ENCODE measurements at places on chromosomes 4 and X. TPM values are rescaled to one million over a fixed set of nuclear protein-coding genes. Genes with fewer than 3 reads are reported as not detected.

GRCh38 chrX:7091923-7092322 lies 55.6 kb upstream of the STS start:
- no peaks in the 10 kb centered on the region for H3K4me1 ChIP-seq
- H3K36me3 ChIP-seq: no peaks in the 10 kb centered on the region
- no peaks in the 10 kb centered on the region for H3K27me3 ChIP-seq

DNA sequence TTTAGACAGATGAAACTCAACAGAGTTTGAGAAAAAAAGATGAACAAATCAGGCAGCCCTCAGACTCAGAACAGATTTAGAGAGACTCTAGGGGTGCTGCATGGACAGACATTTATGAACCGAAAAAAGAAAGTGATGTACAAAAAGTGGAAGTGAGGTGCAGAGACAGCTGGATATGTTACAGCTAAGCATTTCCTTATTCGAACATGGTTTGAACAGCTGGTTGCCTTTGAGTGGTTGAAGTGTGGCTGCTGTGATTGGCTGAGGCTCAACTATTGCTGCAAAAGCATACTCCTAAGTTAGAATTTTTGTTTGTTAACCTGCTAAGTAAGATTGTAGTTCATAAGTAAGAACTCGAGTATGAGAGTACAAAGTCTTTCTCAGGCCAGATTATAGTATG lies 331.5 kb upstream of the PABPC4L start:
- no peaks in the 10 kb centered on the region for H3K36me3 ChIP-seq
- H3K27ac ChIP-seq: no peak overlapping the region
- H3K4me1 ChIP-seq: no peaks in the 10 kb centered on the region
- no peak overlapping the region for H3K4me3 ChIP-seq
- peaks cover 2% of the 10 kb centered on the region for H3K27me3 ChIP-seq

DNA sequence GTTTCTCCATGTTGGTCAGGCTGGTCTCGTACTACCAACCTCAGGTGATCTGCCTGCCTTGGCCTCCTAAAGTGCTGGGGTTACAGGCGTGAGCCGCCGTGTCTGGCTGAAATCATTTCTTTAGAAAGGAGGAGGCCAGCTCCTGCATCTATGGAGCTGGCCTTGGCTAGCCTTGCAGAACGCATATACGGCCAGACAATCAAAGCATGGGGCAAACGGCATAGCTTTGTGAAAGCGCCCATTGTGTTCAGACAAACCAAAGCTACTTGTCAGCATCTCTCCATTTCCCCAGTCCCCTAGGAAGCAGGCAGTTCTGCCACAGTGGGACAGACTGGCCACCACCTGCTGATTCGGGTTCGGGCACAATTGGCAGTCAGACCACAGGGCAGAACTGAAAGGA lies 48.9 kb upstream of the IQSEC2 start:
- peaks cover 25% of the 10 kb centered on the region for H3K27me3 ChIP-seq
- no peaks in the 10 kb centered on the region for H3K36me3 ChIP-seq
- H3K27ac ChIP-seq: no peak overlapping the region
- H3K4me3 ChIP-seq: no peak overlapping the region
- H3K4me1 ChIP-seq: no peaks in the 10 kb centered on the region
- no peak for DNase-seq

The MAGEB1 gene
- not detected for total RNA-seq

- no peak overlapping the region for H3K27ac ChIP-seq
- DNase-seq: no peak
- no peaks in the 10 kb centered on the region for H3K27me3 ChIP-seq
- no peak overlapping the region for H3K4me3 ChIP-seq
Observed at GRCh38 chrX:14032406-14032805, 2.7 kb upstream of the GEMIN8 start.

- no peak overlapping the region for H3K4me3 ChIP-seq
- no peak overlapping the region for H3K27ac ChIP-seq
- DNase-seq: no peak
- no peaks in the 10 kb centered on the region for H3K36me3 ChIP-seq
- H3K27me3 ChIP-seq: no peaks in the 10 kb centered on the region
- H3K4me1 ChIP-seq: peaks cover 13% of the 10 kb centered on the region
Observed at GRCh38 chr4:69323284-69323683, 43.0 kb downstream of the UGT2B28 start.

- H3K4me3 ChIP-seq: no peak overlapping the region
- no peaks in the 10 kb centered on the region for H3K36me3 ChIP-seq
- DNase-seq: peak; percentile 75
Observed at GRCh38 chr4:92236877-92237276, 66.9 kb upstream of the GRID2 start.

DNA sequence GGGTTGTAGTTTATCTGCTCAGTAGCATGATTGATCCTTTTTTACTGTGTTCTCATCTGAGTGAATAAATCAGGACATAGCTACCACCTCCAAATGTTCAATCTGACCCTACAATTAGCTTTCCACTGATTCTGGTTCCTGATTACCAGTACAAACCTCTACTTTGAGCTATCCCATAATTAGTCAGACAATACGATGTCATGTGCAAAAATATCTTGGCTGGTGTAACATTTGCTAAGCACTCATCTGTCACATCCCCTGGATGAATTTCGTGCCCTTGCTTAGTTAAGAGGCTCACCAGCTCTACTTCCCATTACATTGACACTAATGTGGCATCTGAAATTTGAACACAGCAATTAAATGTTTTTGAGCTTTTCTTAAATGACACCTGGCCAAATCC lies 1101.0 kb upstream of the PCDH7 start:
- H3K36me3 ChIP-seq: no peaks in the 10 kb centered on the region
- no peak overlapping the region for H3K4me3 ChIP-seq
- DNase-seq: no peak
- no peak overlapping the region for H3K27ac ChIP-seq

DNA sequence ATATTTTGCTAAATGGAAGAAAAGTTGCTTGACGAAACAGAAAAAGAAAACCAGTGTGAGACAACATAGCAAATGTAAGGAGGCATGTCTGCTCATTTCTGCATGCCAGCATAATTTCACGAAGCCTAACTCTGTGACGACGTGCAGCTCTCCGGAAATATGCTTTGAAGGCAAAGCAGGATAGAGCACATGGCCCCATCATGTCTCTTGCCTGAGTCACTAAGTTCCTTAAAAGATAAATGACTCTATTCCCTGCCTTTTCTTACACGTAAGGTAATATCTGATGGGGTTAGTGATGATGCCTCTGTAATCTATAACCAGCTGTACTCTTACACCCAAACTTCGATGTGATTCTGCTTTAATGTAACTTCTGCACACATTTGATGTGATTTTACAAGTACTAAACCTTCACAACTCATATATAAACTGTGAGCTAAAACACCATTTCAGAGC lies 64.5 kb downstream of the ANXA3 start:
- DNase-seq: peak; percentile 88
- no peaks in the 10 kb centered on the region for H3K4me1 ChIP-seq
- no peak overlapping the region for H3K27ac ChIP-seq
- no peaks in the 10 kb centered on the region for H3K36me3 ChIP-seq
- no peaks in the 10 kb centered on the region for H3K27me3 ChIP-seq

DNA sequence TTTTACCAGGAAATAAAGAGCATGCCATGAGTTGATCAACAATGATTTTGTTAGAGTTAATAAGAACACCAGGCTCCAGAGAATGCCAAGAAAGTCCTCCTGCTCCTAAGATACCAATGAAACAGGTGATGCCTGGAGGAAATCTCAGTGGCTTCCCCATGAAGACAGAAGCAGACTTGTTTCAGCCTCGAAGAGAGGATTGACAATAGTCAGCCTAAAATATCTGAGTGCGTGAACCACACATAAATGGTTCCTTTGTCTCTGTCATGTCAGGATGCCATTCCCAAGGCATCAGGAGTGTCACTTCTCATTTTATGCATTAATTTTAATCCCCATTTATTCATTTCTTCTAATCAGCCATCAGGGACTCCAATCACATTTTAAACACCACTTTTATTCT lies 69.6 kb downstream of the PHOX2B start:
- no peaks in the 10 kb centered on the region for H3K4me1 ChIP-seq
- no peak overlapping the region for H3K4me3 ChIP-seq
- no peak overlapping the region for H3K27ac ChIP-seq
- DNase-seq: no peak
- H3K27me3 ChIP-seq: peaks cover 2% of the 10 kb centered on the region
- H3K36me3 ChIP-seq: no peaks in the 10 kb centered on the region

DNA sequence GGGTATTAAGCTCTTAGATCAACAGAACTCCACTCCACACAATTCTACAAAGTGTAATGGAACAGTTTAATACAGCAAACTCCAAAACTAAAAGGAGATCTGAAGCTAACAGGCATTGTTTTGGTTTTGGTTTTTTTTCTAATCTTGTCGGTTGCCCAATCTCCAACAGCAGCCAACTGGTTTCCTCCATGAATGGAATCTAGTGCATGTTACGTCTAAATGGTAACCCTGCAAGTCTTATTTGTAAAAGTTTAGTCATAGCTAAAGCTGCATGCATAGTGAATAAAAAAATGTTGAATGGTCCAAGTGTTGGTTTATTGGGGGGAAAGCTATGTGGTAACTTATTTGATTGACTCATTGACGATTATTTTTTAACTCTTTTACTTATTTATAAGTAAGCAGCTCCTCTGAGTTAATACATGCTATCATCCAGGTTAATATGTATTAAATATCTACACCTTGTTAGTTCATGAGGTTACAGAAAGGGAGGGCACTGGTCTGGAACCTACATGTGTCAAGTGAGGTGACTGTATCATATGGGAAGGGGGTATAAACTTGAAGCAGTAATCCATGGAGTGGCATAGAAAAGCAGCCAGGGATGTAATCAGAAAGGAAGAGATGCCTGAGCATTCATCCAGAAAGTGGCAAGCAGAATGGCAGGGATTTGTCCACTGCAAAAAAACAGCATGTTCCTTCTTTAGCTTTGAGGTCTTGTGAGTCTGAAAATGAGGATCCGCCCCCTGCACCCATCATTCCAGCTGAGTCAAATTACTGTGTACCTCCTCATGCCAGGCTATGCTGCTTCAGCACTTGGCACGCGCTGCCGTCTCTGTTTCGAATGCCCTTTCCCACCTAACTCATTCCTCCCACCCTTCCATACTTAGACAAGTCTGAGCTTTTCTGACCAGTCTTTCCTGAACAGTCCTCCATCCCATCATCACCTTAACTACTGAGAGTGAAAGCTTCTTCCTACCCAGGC lies 81.7 kb downstream of the PDGFC start:
- peak overlapping the region; percentile 27 for H3K27ac ChIP-seq
- DNase-seq: peak; percentile 78
- no peaks in the 10 kb centered on the region for H3K27me3 ChIP-seq
- H3K4me1 ChIP-seq: peaks cover 4% of the 10 kb centered on the region
- H3K36me3 ChIP-seq: no peaks in the 10 kb centered on the region

The SRP72 gene
- 142 TPM for total RNA-seq

DNA sequence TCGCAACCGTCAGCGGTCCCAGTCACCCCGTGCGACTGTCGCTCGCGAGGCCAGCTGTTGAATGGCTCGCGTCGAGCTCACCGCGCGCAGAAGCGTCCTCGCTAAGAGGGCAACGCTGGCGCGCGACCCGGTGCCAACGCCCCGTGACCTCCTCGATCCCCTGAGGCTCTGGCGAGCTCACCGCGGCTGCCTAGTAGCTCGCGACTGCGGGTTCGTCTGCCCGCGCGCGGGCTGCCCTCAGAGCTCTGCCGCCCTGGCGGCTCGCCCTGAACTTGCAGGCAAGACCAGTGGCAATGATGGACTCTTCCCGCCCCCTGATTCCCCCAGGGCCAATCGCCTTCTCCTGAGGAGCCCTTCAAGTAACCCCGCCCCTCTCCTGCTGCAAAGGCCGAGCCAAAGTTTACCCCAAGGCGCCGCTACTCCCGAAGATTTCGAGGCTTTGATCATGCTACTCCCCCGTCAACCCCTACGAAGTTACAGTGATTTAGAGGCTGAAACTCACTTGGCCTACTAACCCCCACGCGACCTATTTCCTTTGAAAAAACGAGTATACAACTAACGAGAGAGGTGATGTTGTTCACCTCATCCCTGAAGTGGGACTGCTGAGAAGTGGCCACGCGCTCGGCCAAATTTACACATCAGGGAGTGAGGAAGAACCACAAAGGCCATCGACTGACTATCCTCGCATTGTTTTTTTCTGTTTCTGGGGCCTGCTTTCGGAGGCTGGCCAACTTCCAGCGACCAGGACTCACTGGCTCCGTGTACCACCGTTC lies 37.5 kb downstream of the PGRMC1 start:
- peak; percentile 23 for DNase-seq
- H3K4me1 ChIP-seq: no peaks in the 10 kb centered on the region
- H3K27ac ChIP-seq: no peak overlapping the region
- H3K4me3 ChIP-seq: peak overlapping the region; percentile 3
- H3K27me3 ChIP-seq: no peaks in the 10 kb centered on the region

DNA sequence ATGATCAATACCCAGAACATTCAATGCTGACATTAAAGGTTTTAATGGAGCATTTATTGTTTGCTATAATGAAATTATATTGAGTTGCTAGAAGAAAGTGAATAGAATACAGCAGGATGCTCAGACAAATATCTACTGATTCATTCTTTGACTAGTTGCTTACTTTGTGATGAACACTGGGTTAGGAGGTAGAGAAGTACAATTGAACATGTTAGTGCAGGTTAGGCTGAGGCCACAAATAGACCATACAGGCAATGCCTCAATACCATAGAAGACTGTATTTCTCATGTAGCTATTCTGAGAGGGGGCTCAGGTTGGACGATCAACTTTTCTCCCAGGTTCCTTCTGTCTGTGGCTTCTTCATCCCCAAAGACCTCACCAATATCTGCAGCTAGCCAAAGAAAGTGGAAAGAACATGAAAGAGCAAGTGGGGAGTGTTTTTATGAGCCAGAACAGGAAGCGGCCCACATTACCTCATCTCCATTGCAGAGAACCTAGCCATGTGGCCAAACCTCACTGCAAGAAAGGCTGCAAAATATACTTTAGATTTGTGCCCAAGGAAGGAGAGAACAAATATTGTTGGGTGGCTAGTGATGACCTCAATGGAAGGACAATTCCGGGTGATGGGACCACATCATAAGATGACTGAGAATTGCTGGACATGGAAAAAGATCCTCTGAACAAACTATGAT lies 180.3 kb upstream of the GATB start:
- no peak overlapping the region for H3K4me3 ChIP-seq
- no peaks in the 10 kb centered on the region for H3K4me1 ChIP-seq
- H3K27me3 ChIP-seq: no peaks in the 10 kb centered on the region
- H3K27ac ChIP-seq: no peak overlapping the region

DNA sequence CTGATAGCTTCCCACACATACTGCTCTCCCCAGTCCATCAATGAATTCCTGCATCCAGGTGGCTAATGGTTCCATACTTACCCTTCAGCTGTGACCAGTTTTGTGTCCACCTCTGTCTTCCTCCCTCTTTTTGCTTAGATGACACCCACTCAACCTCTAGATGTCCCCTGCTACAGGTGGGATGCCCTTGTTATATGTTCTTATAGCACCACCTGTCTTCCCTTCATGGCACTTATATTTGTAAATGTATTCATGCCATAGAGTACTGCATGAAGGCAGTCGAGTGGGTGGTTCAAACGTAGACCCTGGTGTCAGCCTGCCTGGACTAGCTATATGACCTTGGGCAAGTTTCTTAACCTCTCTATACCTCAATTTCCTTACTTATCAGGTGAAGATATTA lies 6.5 kb upstream of the USP46 start:
- DNase-seq: no peak
- no peaks in the 10 kb centered on the region for H3K27me3 ChIP-seq
- no peaks in the 10 kb centered on the region for H3K36me3 ChIP-seq

- no peak for DNase-seq
- no peaks in the 10 kb centered on the region for H3K4me1 ChIP-seq
- no peaks in the 10 kb centered on the region for H3K27me3 ChIP-seq
- H3K27ac ChIP-seq: no peak overlapping the region
- no peaks in the 10 kb centered on the region for H3K36me3 ChIP-seq
Observed at GRCh38 chr4:53436251-53436650, 58.8 kb downstream of the FIP1L1 start.

The CCDC120 gene
- 8.2 TPM for total RNA-seq

The MAGEA2B gene
- 1.2 TPM for total RNA-seq

Data from astrocyte (in vitro differentiated cells and primary cell).